ENCODE measurements at places on chromosomes 5 and 9. TPM values are rescaled to one million over a fixed set of nuclear protein-coding genes. Genes with fewer than 3 reads are reported as not detected.
A peak's percentile ranks its signal among the peaks of the same experiment; 100 is the strongest.

SLC6A19 gene
- total RNA-seq, result not detected

SLC25A2 gene
- 0.28 TPM for total RNA-seq

DNA sequence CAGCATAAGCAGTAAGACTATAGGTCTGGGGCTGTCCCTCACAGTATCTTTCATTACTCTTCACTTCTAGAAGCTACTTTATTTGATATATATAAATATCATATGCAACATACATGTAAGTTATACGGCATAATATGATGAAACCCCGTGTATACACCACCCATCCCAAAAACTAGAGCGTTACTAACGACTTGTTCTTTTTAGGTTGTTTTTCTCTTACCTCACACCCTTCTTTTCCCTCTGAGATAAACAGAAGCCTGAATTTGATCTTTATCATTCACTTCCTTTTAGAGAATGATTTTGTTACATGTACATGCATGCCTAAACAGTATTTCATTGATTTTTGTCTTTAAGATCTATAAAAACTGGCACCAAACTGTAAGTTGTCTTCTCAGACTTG lies 3.7 kb downstream of the TRMO start:
- H3K27ac ChIP-seq, result no peak overlapping the region
- H3K4me1 ChIP-seq, result peaks cover 2% of the 10 kb centered on the region
- DNase-seq, result no peak
- H3K27me3 ChIP-seq, result no peaks in the 10 kb centered on the region

ORM2 gene
- not detected for total RNA-seq

DNA sequence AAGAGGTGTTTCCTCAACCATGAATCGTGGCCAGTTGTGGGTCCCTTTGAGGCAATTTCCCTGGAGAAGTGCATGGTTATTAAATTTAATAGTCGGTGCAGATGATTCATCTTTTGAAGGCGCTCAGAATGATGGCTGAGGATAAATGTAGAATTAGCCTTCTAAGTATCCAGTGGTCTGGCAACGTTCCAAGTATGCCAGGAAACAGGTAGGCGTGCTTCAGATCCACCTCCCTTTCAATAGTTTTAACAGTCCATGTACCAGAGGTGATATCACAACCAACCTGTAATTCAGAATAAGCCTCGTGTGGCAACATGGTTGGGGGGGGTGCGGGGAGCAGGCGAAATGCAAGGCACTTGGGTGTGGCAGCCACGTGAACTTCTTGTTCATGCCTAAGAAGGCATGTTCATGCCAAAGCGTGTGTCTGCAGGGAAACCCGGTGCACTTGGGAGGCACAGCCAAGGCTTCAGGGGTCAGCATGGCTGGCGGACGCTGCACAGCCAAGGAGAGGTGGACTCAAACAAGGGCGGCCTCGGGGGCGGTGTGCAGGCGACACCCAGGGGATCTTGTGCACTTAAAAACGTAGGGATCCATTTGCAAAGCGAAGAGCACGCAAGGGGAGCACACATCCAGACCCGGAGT lies 5.2 kb upstream of the NKD2 start:
- no peak overlapping the region for H3K27ac ChIP-seq
- DNase-seq, result no peak
- H3K4me3 ChIP-seq, result no peak overlapping the region
- peaks cover 68% of the 10 kb centered on the region for H3K27me3 ChIP-seq
- H3K4me1 ChIP-seq, result peaks cover 3% of the 10 kb centered on the region

PPP1R26 gene
- total RNA-seq, result 3.8 TPM

GRCh38 chr5:74251141-74252035 lies 389.1 kb downstream of the ENC1 start:
- no peaks in the 10 kb centered on the region for H3K36me3 ChIP-seq
- DNase-seq, result peak; percentile 96
- peaks cover 6% of the 10 kb centered on the region for H3K4me1 ChIP-seq
- H3K27me3 ChIP-seq, result no peaks in the 10 kb centered on the region
- H3K4me3 ChIP-seq, result no peak overlapping the region

- no peaks in the 10 kb centered on the region for H3K27me3 ChIP-seq
- H3K4me1 ChIP-seq, result no peaks in the 10 kb centered on the region
- no peak overlapping the region for H3K4me3 ChIP-seq
- no peaks in the 10 kb centered on the region for H3K36me3 ChIP-seq
Observed at GRCh38 chr5:84706678-84707641, 322.3 kb upstream of the EDIL3 start.

DNA sequence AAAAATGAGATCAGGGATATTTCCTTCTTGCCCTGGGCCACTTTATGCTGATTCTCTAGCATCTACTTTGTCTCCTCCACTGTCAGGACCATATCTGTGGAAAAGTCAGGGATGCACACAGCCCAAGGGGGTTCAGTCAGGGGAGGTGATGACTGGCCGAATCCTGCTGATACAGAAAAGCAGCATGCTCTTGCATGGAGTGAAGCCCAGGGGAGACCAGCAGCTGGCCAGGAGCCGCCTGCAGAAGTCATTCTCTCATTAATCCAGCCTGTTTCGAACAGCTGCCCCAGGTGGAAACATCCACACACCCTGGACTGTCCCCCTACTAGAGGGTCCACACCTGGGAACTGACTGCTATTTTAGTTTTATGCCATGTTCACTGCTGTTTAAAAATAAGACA lies 177.1 kb downstream of the ATP10B start:
- no peak overlapping the region for H3K27ac ChIP-seq
- no peaks in the 10 kb centered on the region for H3K4me1 ChIP-seq
- no peak for DNase-seq
- no peaks in the 10 kb centered on the region for H3K27me3 ChIP-seq

DNA sequence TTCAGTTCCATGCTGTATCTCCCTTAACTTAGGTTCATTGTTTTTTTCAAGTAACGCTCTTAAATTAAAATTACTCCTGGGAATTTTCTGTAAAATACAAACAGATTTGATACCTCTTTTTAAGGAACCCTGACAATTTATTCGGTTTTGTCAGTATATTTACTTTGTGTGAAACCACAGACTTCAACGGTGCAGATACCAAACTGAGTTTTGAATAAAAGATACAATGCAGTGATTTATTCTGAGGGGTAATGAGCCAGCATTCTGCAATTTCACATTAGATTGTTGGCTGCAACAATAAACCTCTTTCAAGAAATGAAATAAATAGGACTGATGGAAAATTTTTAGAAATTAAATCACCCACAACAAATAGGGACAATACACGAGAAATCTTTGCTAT lies 308.6 kb upstream of the EDIL3 start:
- no peak overlapping the region for H3K27ac ChIP-seq
- H3K36me3 ChIP-seq, result no peaks in the 10 kb centered on the region
- no peak overlapping the region for H3K4me3 ChIP-seq
- DNase-seq, result no peak

NR4A3 gene
- total RNA-seq, result 1.9 TPM

C9 gene
- not detected for total RNA-seq

ANKRD18B gene
- 13.4 TPM for total RNA-seq

C5orf58 gene
- total RNA-seq, result not detected

DNA sequence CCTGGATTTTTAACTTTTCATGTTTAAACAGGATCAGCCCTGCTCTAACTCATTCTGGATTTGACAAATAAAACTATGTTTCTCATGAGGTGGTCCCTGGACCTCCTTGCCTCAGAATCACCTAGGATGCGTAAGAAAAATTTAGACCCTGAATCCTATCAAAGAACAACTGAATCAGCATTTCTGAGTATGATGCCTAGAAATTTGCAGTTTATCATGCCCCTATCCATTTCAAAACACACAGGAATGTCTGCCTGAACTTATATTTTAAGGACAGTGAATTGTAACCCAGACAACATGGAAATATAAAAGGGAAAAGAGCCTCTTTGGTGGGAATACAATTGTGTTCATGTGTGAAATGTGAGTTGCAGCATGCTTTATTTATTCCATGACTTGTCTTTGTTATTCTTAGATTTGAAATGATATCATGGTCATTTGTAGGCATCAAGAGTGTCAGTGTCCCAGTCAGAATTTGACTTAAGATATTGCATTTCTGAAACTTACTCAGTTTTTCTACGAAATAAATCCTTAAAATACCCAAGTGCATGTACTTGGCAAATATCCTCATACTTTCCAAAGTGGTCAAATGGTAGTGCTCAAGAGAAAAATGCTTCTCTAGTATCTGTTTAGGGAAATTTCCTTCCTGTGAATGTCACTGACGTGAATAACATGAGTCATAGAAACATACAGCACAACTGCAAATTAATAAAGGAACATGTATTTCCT lies 144.3 kb downstream of the GIN1 start:
- H3K36me3 ChIP-seq, result peaks cover 7% of the 10 kb centered on the region
- H3K27ac ChIP-seq, result no peak overlapping the region
- DNase-seq, result peak; percentile 89
- no peak overlapping the region for H3K4me3 ChIP-seq
- H3K4me1 ChIP-seq, result peaks cover 3% of the 10 kb centered on the region

GRCh38 chr9:109908459-109909390 lies 128.7 kb downstream of the PALM2AKAP2 start:
- H3K36me3 ChIP-seq, result no peaks in the 10 kb centered on the region
- DNase-seq, result peak; percentile 96
- peak overlapping the region; percentile 76 for H3K27ac ChIP-seq

PHPT1 gene
- 79.8 TPM for total RNA-seq

GRCh38 chr9:97109194-97109811 lies 70.4 kb upstream of the CTSV start:
- peak; percentile 6 for DNase-seq
- H3K27ac ChIP-seq, result no peak overlapping the region
- no peaks in the 10 kb centered on the region for H3K36me3 ChIP-seq

- H3K27me3 ChIP-seq, result peaks cover 2% of the 10 kb centered on the region
- H3K4me1 ChIP-seq, result no peaks in the 10 kb centered on the region
- H3K36me3 ChIP-seq, result no peaks in the 10 kb centered on the region
Observed at GRCh38 chr9:126081746-126082145, 244.9 kb upstream of the MVB12B start.

ZNF189 gene
- total RNA-seq, result 19.9 TPM

DNA sequence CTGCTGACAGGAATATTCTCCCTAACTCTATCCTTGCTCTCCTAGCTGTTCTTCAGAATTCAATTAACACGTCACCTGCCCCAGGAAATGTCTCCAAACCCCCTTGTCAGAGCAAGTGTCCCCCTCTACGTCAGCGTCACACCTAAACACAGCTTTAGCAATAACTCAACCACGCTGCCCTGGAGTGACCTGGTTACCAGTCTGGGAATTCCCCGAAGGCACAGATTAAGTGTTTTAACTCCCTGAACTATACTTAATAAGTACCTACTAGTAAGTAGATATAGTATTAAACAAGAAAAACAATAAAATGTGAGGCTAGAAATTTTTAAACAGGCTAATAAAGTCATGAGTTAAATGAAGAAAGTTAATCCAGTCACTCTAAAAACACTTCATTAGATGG lies 78.4 kb downstream of the FANCC start:
- peaks cover 3% of the 10 kb centered on the region for H3K36me3 ChIP-seq
- DNase-seq, result no peak
- H3K27ac ChIP-seq, result no peak overlapping the region

DNA sequence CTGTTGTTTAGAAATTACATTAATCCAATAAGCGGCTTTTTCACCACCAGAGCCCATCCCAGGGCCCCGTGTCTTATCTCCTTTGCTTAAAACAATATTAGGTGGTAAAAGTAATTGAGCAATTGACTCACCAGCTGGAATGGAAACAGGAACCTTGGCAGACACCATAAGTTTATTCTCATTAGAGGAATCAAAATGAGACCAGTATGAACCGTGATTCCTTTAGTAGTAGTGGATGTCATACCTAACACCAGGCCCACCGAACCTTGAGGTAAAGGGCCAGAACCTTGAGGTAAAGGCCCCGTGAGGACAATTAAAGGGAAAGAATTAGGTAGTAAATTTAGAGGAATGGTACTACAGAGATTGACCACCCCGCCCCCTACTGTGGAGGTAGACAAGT lies 16.5 kb downstream of the HSDL2 start:
- H3K27ac ChIP-seq, result no peak overlapping the region
- H3K4me3 ChIP-seq, result no peak overlapping the region
- no peaks in the 10 kb centered on the region for H3K36me3 ChIP-seq
- no peak for DNase-seq
- H3K4me1 ChIP-seq, result no peaks in the 10 kb centered on the region
- H3K27me3 ChIP-seq, result no peaks in the 10 kb centered on the region

- H3K27me3 ChIP-seq, result no peaks in the 10 kb centered on the region
- no peak for DNase-seq
- H3K4me1 ChIP-seq, result no peaks in the 10 kb centered on the region
- no peaks in the 10 kb centered on the region for H3K36me3 ChIP-seq
- H3K27ac ChIP-seq, result no peak overlapping the region
Observed at GRCh38 chr9:86248746-86249145, 10.7 kb downstream of the C9orf153 start.

GLRA1 gene
- not detected for total RNA-seq

DNA sequence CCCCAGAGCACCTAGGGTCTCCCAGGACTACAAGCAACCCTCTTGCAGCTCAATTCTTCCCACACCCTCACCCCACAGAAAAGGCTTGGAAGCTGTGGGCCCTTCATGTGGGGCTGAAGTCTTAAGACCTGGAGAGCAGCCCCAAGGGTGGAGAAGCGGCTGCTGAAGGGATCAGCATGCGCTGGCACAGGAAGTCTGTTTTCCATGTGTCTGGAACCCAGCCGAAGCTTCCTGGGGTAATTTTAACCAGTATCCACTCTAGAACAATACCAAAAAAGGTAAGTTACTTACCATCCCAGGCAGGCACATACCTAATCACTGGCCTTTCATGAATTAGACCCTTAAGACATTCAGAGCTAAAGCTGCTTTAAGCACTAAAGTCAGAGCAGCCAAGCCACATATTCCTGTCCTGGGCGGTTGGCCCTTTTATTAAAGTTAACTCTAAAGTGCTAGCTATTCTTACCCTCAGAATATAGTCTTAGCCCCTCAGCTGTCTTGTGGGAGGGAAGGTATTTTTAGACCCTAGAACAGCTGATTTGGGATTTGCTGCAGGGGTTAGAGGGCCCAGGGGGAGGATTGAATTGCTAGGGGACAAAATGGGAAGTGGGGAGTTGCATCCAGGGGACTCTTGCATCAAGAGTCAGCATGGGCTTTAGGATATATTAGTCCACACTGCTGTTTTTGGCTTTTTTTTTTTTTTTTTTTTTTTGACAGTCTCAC lies 6.9 kb downstream of the IL17B start:
- no peaks in the 10 kb centered on the region for H3K27me3 ChIP-seq
- no peak overlapping the region for H3K4me3 ChIP-seq
- H3K4me1 ChIP-seq, result 0 out of 2 replicates have a peak, but pooled peaks cover 2% of the 10 kb centered on the region
- H3K36me3 ChIP-seq, result no peaks in the 10 kb centered on the region
- H3K27ac ChIP-seq, result no peak overlapping the region

RLN1 gene
- total RNA-seq, result not detected

TSLP gene
- total RNA-seq, result 0.28 TPM

DNA sequence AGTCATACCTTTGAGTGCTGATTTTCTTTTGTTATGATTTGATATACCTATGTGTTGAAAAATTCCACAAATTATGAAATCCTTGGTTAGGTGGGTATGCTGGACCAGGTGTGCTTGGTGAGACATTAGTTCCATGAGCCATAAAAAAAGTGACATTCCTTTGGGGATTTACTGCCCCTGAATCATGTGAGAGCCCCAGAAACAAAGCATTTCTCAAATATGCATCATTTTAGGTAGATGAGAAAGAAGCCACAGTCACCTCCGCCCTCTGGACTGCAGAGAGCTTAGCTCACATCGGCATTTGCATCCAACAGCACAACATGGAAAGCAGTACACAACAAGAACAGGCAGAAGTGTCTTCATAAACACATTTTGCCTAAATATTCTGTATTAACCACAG lies 55.3 kb downstream of the DAP start:
- H3K36me3 ChIP-seq, result peaks cover 13% of the 10 kb centered on the region
- peaks cover 39% of the 10 kb centered on the region for H3K4me1 ChIP-seq
- DNase-seq, result peak; percentile 33
- H3K4me3 ChIP-seq, result no peak overlapping the region
